Ecto neural progenitor cell (in vitro differentiated cells): ENCODE measurements at places on chromosomes 4 and X.

GRCh38 chr4:110754716-110755115 is 131.8 kb upstream of the PITX2 start:
- no peak for DNase-seq

DNA sequence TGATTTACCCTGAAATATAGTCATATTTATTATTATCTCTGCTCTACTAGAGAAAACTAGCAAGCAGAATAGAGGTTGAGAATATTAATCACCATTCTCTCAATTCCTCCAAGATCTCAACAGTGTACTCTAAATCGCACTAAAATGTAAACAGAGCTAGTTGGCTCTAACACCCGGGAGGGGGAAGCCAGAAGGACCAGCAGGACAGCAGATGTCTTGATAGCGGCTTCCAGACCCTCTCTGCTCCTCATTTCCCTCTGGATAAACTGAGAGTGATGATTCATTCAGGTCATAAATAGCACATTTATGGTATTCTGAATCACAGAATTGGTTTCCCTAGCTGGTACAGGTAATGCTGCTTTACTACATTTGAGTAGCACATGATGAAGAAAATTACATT is 82.5 kb downstream of the TBC1D9 start:
- DNase-seq = no peak

- DNase-seq = no peak
These were observed 180.4 kb upstream of the MID1 start for GRCh38 chrX:10800796-10801195.

DNA sequence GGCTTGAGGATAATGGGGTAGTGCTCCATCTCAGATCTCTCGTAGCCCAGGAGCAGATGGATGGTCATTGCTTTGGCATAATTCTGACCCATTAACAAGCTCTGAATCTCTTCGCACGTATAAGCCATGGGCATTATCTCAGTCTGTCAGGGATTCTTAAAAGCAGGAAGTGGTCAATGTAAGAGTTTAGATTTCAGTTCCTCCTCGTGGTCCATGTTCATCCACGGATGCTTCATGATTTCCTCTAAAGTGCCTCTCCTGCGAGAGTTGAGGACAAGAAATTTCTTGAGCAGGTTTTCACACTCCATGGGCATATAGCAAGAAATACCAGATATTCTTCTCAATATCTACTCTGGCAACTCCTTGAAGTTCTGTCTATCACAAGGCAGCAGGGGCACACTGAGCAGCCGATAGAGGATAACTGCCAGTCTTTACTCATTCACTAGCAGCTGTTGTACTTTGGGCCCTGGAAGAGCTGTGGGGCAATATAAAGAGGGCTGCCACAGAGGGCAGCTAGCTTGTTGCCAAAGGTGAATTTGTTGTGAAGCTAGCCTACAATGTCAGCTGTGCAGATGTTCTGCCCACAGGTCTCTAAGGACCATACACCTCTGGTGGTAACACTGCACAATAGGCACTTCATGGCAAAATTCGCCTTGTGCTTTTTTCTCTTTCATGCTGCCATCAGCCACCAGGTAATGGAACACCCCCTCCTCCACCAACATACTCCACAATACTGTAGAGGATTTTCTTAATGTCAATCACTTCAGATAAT is 52.0 kb upstream of the WDR17 start:
- no peak for DNase-seq

GRCh38 chr4:145545031-145545430 is 63.4 kb downstream of the SMAD1 start:
- DNase-seq = no peak

DNA sequence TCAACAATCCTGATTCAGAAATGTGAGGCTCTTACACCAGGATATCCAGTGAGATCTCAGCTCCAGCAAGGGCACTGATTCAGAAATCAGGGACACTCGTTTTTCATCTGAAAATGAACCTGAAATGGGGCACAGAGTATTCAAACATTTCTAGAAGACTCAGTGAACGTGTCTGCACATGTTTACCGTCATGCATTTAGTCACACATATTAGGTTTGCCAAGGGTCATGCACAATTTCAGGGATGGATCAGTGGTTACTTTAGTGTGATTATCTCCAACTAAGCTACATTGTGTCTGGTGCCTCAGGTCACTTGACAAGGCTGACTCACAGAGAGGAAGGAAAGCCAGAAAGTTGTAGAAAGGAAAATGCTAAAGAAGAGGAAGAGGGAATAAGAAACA is 33.6 kb upstream of the SPANXN2 start:
- DNase-seq = no peak

GRCh38 chr4:128604840-128605239 is 204.7 kb upstream of the JADE1 start:
- no peak for DNase-seq

DNA sequence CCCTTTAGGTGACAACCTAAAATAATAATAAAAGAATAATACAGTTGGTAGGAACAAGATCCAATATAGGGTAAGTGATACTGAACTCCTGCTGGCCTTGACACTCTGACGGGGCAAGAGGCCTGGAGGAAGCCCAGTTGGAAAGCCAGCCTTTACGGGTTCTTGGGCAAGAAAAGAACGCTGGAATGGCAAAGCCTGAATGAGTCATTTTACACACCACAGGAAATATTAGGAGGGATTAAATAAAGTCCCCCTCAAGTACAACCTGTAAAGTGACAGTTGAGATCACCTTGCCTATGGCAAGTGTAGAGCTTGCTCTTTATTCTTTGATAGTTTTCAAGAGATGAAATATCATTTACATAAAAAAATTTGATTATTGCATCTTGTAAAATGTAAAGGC is 244.5 kb upstream of the TLL1 start:
- no peak for DNase-seq

GRCh38 chrX:30060718-30061117 is 154.6 kb upstream of the MAGEB2 start:
- no peak for DNase-seq

- no peak for DNase-seq
These were observed 51.2 kb downstream of the DCUN1D4 start for GRCh38 chr4:51894059-51894645.

- no peak for DNase-seq
These were observed 282.8 kb downstream of the PPP1R2C start for GRCh38 chrX:42495139-42495538.

DNA sequence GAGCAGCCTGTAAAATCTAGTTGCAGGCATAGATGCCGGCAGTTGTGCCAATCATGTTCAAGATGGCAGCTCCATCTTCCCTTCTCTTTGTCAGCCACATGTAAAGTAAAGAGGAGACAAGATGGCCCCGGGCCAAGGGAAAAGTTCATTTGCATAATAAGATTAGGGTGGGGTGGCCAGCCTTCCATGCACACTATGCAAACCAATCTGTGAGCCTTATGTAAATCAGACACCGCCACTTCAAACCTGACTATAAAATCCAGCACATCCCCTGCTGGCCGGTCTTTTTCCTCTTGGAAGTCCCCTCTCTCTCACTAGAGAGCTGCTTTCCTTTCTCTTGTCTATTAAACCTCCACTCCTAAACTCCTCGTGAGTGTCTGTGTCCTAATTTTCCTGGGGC is 78.9 kb upstream of the CBR4 start:
- DNase-seq = no peak

GRCh38 chrX:41333003-41333743 is 789 bp upstream of the DDX3X start:
- DNase-seq = peak; percentile 94

GRCh38 chrX:9749146-9749692 is 16.4 kb downstream of the GPR143 start:
- no peak for DNase-seq

DNA sequence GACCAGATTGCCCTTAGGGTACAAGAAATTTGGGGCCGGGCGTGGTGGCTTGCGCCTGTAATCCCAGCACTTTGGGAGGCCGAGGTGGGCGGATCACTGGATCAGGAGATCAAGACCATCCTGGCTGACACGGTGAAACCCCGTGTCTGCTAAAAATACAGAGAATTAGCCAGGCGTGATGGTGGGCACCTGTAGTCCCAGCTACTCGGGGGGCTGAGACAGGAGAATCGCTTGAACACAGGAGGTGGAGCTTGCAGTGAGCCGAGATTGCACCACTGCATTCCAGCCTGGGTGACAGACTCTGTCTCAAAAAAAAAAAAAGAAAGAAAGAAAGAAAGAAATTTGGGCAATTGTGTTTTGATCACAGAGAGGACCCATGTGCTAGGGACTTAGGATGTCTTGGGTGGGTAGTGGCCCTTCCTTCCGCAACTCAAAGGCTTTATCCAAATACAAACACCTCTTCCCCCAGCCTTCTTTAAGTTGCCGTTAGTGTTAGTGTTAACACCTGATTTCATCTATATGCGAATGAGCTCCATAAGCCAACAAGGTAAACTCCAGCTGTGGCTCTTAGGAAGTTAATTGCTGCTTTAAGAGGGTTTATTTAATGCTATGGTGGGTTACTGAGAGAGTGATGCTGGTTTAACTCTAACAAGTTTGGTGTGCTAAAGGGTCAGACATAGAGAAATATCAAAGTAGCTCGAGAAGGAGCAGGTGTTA is 8.6 kb upstream of the CCDC110 start:
- no peak for DNase-seq

DNA sequence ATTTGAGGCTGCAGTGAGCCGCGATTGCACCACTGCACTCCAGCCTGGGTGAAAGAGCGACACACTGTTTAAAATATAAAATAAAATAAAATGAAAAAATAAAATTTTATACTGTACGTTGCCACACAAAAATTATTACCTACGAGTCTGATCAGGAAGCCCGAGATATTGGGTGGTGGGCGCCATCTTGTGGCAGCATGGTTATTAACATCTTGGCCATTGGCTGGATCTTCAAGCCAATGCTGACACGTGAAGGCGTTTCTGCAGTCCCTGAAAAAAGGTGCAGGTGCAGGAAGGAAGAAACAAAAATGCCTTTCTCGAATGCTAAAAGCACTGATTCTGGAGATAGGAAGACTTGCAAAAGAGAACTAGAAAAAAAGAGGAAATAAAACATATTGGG is 4.9 kb upstream of the TLR8 start:
- peak; percentile 60 for DNase-seq

- no peak for DNase-seq
These were observed 126.3 kb downstream of the FBXO8 start for GRCh38 chr4:174157106-174157607.

DNA sequence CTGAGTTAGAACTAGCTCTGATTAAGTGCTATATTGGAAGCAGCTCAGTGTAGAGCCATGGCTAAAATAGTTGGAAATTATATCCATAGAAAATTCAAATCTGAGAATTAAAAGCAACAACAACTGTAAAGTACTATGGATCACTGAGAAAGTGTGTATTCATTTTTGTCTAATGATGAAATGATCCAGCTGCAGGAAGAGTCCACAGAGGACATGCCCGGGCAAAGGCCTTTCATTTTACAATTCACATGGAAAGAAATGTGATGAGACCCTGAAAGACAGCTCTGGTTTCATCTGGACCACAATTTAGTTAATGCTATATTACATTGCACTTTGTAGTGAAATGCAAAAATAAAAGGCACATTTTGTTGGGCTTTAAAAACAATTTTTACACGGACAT is 196.8 kb upstream of the FAT1 start:
- no peak for DNase-seq

- peak; percentile 81 for DNase-seq
These were observed 982 bp downstream of the PDLIM5 start for GRCh38 chr4:94452476-94453371.

DNA sequence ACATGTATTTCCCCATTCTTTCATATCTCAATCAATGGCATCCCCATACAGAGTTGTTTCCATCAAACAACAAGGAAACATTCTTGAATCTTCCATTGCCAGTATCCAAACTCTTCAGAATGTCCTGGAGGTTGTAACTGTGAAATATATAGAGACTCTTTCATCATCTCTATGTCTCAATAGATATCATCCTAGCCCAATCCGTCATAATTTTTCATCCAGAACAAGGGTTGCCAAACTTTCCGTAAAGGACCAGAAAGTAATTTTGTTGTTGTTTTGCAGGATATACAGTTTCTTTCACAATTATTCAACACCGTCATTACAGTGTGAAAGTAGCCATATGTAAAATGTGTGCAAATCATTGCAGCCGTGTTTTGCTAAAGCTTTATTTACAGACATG is 15.2 kb upstream of the CXCL6 start:
- DNase-seq = no peak

- no peak for DNase-seq
These were observed 173.5 kb downstream of the ANK2 start for GRCh38 chr4:113223001-113223400.

DNA sequence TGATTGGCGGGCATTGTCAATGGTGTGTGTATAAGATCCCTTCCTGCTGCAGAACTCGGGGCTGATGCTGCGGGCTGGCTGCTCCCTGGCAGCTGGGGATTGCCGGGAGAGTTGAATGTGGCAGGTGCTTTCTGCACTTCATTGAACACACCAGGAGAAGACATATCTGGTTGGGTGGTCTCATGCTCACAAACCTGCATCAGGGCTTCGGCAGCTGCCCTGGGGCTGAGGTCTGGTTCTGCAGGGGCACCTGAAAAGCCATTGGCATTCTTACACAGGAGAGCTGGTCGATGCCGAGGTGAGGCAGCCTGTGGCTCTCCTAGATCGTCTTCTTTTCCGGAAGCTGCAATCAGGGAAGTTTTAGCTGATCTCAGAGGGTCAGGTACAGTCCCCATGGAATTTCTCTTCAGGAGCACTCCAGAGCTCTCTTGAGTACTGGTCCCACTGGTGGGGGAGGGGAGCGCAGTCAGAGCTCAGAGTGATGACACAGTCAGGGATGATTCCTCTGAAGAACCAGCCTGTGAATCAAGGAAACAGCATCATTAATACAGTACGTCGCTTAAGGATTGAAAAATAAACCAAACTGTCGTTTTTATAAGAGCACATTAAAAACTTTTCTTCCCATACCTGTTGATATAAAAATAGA is 57.8 kb downstream of the GPRIN3 start:
- DNase-seq = no peak

DNA sequence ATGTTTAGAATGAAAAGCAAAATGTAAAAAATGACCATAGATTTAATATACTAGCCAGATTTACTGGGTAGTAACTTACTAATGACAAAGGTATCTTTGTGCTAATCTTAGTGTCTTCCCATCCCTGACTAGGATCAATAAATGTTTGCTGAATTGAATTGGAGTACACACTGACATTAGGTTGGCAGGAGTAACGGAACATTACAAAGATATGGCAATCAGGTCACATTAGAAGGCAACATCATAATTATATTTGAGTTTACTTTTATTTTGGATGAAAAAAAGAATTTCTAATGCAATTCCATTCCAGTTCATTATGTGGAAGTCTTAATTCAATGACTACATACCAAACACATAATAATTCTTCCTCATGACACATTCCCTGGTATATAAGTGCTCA is 77.8 kb downstream of the MID1 start:
- DNase-seq = no peak

DNA sequence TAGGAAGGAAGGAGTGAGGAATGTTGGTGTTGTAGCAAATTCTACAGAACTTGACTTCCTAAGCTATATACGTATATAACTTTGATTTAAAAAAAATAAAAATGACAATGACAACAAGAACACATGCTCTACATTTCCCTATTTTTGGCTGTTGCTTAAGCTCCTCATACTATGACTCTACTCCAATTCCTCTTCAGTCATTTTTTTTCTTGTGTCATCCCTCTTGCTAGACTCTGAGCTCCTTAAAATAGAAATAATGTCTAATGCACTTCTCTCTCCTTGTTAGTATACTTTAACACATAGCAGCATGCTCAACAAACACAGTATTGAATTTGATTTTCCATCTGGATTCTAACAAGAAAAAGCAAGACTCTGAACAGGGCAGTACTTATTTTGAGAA is 144.0 kb downstream of the HDX start:
- no peak for DNase-seq
